ENCODE measurements at places on chromosomes 3 and 15.

DNA sequence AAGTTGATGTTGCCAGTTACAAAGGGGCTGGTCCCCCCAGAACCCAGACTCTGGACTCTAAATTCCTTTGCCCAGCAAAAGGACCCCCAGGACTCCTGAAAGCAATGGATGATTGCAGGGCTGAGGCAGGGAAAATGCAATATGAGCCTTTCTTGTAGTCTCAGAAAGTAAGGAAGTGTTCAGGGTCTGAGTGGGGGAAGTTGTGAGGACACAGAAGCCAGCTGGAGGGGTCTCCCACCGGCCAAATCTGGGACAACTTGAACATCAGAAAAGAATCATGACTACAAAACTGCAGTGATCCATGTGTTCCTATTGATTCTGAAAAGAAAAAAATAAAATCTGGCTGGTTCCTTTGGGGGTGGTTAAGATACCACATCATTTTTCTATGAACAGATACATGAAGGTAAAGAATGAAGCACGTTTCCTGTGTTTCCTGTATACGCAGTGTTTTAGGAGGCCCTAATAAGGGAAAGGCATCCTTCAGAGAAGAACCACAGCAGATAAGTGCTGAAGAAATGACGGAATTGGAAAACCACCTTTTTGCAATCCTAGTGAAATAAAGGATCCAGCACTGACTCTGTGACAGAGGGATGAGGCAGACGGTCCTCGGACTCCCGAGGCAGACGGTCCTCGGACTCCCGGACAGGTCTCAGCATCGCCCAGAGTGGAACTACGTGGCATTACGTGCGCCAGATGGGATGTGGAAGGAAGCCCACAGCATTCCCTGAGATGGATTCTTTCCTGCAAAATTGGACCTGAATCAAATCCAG lies 22.2 kb upstream of the GRIP2 start:
- no peak for DNase-seq

DNA sequence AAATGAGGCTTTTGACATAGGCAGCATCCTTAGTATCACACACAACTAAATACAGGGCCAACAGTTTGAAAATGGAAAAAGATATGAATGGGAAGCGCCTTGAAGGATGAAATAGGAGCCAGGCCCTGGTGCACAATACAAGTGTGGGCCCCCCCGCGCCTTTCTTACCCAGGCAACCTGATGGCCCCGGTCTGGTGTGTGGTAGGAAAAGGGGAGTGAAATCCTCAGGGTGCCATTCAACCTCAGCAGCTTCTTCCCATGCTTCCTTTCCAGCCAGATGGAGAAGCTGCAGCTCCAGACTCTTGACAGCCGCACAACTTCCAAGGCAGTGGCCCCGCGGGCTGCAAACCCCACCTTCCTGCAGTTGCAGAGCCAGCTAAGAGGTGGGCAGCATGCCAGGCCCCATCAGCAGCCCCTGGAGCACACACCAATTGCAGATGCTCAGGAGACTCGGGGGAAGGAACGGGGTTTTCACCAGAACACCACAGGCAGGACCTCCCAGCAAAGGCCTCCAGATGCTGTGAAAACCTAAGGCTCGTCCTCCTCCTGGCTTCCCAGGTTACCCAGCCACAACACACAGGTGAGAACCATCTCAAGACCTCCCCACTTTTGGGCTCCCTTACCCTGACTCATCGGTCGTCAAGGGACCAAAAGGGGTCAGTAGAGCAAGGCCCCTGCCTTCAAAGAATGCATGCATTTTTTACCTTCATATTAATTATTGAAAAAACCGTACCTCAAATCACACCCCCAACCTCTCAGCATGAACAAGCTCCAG lies 101.6 kb downstream of the CPN2 start:
- DNase-seq, result peak; percentile 81

DNA sequence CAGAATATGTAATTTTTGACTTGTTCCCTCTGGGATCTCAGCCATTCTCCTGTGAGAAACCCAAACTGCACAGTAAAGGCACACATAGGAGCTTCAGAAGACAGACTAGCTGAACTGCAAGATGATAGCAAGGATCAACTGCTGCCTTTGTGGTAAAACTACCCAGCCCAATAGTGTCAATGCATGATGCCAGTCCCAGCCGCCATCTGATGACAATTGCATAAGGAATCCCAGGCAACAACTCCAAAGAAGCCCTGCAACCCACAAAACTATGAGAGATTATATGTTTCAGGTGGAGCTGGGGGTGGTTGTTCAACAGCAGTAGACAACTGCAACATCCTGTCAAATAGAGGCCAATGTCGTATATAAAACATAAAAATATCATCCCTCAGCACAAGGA lies 192.4 kb upstream of the ARPP21 start:
- no peak for DNase-seq

GRCh38 chr3:115141033-115141757 lies 5.9 kb downstream of the ZBTB20 start:
- no peak for DNase-seq

GRCh38 chr3:129023909-129024308 lies 22.8 kb downstream of the EFCC1 start:
- no peak for DNase-seq

- no peak for DNase-seq
Measured at GRCh38 chr3:21417991-21418390, 333.0 kb downstream of the ZNF385D start.

DNA sequence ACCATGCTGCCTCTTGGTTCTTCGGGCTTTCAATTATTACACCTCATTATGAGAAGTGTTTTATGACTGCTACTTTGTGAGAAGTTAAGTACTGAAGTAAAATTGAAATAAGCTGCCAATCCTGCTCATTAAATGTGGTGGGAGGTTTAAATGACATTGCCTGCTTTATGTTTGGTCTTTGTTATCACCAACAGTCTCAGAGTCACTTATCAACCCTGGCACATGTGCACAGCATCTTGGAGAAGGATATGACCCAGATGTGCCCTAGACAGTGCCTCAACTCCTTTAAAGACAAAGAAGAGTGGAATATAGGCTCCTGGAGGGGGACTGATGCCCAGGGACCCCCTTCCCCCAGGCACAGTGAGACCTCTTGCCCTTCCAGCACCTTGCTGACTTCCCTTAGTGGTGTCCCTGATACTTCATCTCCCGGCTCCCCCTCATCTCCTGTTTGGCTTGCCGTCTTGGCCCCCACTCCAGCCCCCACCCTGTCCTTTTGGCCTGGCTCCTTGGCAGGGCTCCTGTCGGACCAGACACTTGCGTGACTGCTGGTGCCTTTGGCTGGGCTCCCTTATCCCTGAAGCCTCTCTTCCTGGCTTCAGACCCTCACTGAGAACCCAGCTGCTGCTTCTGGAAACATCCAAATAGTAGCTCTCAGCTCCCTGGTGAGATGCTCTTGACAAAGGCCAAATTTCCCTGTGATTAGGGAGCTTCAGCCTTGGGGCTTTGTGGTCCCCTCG lies 39.8 kb downstream of the ARHGAP31 start:
- no peak for DNase-seq

GRCh38 chr3:169453256-169454059 lies 210.1 kb downstream of the MECOM start:
- DNase-seq, result no peak

DNA sequence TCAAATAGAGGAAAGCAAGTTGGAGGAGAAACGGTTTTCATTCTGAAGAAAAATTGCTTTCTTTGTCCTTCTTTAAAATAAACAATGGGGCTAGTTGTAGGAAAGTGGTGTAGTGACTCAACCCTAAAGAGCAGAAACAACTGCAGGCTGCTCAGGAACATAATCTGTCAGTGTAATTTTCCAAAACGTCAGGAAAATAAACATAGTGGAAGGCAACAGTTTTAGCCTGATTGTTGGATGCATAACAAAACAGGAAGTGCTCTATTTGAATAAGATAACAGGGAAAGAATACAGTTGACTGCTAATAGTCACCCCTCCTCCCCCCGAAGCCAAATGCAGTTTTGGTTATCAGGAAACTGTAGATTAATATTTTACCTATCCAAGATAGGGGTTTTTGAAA lies 167.6 kb downstream of the ECT2 start:
- no peak for DNase-seq

GRCh38 chr3:183301937-183302580 lies 49.0 kb downstream of the B3GNT5 start:
- no peak for DNase-seq

- peak; percentile 93 for DNase-seq
Measured at GRCh38 chr15:74995182-74995778, at the start of gene SCAMP5. SCAMP5 (plus strand) TSS chr15:74995563; CDS start chr15:75011840, 16,277 bp downstream.

GRCh38 chr15:74889883-74890664 lies at the start of gene MPI:
MPI (plus strand) TSS chr15:74890042; CDS start chr15:74890074, 32 bp downstream.
- peak; percentile 90 for DNase-seq

DNA sequence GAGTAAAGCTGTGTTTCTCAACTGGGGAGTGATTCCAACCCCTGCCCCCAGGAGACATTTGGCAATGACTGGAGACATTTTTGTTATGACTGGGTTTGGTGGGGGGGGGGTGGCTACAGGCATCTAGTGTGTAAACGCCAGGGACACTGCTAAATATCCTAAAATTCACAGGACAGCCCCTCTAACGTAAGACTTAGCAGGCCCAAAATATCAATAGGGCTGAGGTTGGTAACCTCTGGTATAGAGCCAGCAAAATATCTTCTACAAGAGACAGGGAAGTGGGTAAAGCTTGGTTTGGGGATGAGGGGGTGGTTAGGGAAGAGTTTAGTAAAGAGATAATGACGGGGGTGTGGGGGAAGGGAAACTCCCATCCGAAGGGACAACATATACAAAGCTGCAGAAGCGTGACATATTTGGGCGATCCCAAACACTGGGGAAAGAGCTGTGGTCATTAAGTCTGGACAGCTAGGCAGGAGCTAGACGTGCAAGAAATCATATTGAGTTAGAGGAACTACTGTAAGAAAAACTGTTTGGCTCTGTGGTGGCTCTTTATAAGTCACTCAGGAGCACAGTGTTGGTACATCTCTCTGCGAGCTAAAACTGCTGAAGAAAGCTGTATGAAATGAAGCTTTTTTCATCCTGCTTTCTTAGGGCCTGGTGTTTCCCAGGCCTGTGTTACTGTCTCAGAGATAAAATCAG lies 697 bp upstream of the TRIM69 start:
- no peak for DNase-seq

GRCh38 chr3:186886202-186886981 lies 43.9 kb downstream of the ADIPOQ start:
- no peak for DNase-seq

- no peak for DNase-seq
Measured at GRCh38 chr15:87573039-87573438, 683.5 kb downstream of the NTRK3 start.

DNA sequence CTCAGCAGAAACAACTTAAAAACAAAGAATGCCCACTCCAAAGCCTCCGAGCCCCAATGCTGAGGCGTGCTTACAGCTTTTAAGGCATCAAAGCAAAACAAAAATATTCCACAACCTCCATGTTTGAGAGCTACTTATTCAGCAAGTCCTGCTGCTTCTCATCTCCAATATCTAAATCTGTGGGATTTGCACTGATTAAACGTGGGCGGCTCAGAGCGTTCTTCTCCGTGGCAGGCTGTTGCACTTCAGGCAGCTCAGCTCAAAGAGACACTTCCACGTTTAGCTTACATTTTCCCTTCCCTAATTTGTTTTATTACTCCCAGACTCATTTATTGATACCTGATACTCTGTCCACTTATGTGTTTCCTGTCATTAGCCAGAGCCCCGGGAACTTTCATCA lies 282.6 kb upstream of the MCTP2 start:
- DNase-seq, result no peak

DNA sequence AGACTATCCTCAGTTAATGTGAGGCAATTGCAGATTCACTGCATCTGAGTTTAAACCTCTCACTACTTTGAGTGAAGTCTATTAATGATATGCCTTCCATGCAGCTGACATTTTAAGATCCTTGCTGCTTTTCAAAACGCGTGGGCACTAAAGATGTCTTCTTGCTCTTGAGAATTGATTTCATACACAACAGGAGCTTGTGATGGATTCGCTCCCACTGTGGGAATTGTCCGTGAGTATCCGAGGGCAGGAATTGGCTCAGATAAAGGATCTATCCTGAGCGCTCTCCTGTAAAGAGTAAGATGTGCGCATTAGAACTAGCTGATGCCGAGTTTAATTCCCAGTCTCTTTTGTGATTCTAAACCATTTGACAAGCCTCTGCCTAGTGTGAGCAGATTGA lies 167.9 kb downstream of the ROBO2 start:
- no peak for DNase-seq

- no peak for DNase-seq
Measured at GRCh38 chr3:188076176-188076575, 77.8 kb upstream of the LPP start.

DNA sequence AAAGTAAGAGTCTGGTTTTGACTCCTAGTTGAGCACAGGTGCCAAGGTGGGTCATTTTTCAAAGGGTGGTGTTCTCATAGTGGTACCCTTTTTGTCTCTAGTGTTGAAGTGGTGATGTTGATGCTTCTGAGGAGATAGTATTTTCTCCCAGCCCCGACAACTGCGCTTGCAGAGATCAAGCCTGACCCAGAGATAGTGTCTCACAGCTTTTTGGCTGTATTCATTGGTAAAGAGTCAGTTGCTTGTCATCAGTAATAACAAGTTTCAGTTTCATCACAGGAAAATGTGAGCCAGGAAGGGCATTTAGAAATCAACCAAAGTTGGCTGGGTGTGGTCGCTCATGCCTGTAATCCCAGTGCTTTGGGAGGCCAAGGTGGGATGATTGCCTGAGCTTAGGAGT lies 139.3 kb downstream of the NFKBIZ start:
- no peak for DNase-seq

- DNase-seq, result no peak
Measured at GRCh38 chr3:152113992-152114651, 154.6 kb upstream of the MBNL1 start.

- DNase-seq, result peak; percentile 38
Measured at GRCh38 chr3:38587548-38588131, 61.8 kb downstream of the SCN5A start.

GRCh38 chr15:100651253-100651652 lies 48.9 kb downstream of the ASB7 start:
- DNase-seq, result no peak

- DNase-seq, result no peak
Measured at GRCh38 chr3:148455098-148455497, 242.6 kb upstream of the AGTR1 start.

DNA sequence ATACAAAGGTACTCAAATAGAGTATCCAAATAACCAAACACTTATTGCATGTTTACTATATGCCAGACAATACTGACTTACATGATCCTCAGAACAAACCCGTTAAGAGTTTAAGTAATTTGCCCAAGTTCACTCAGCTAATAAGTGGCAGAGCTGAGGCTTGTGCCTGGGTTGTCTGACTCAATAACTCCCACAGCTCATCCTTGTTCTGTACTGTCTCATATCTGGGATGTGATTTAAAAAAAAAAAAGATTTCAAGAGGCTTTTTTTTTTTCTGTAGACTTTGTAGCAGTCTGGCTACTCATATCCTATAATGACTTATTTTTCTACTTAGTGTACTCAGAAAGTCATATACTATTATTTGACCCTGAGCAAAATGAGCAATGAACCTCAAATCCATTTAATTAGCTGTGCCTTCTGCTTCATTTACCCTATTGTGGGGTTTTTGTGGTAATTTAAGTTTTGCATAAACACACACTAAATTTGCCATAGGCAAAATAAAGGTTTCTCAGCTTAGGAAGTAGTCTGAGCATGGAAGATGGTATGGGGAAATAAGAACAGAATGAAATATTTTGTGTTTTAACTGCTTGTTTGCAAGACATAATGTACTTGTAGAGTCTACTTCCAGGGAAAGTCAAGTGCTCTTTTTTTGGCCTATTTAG lies 3.1 kb downstream of the NSUN3 start:
- no peak for DNase-seq

All from right forelimb (tissue), 1 donor.